ENCODE measurements at places on chromosomes 7 and 10. TPM values are rescaled to one million over a fixed set of nuclear protein-coding genes. Genes with fewer than 3 reads are reported as not detected.

GRCh38 chr10:50275650-50276235 lies 24.4 kb upstream of the ASAH2 start:
- no peak for DNase-seq

DNA sequence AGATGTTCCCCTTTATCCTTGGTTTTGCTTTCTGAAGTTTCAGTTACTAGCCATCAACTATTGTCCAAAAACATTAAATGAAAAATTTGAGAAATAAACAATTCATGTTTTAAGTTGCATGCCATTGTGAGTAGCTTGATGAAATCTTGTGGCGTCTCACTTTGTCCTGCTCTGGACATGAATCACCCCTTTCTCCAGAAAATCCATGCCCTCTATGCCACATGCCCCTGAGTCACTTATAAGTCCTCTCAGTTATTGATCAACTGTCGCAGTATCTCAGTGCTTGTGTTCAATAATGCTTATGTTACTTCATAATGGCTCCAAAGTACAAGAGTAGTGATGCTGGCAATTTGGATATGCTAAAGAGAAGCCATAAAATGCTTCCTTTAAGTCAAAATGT lies 208.0 kb upstream of the FERD3L start:
- no peak for DNase-seq

The ABCC2 gene
- 1.3 TPM for polyA plus RNA-seq

DNA sequence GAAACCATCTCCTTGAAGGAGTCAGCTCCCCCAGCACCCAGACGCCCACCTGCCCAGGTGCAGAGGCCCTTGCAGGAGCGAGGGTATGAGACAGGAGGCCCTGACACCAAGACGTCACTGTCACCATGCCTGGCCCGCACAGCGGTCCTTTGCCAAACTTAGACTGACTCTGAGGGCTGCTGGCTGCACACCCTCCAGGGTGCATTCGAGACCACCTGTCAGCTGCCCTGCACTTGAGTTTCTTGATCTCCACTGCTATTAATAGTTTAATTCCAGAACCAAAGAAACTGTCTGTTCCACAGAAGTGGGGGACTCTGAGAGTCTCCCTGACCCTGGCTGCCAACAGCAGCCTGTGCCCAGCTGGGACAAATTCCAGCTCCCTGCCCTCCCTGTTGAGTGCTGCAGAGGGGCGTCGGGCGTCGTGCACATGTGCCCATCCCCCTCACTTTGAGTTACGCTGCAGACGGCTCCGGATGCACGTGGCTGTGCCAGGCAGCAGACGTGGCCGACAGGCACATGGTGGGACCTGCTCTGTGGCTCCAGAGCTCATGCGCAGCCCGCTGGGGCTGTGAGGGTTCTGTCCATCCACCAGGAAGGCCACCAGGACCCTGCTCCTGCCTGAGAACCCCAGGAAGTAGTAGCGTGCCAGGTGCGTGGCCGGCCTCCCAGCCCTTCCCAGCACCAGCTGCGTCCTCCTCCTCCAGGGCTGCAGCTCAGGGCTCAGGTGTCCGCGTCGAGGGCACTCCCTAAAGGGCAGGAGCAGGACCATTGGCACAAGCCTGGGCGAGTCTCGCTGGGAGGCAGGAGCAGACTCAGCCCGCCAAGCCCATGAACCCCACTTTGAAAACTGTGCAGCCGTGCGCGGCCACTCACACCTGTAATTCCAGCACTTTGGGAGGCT lies 24.8 kb downstream of the ELFN1 start:
- no peak for DNase-seq

DNA sequence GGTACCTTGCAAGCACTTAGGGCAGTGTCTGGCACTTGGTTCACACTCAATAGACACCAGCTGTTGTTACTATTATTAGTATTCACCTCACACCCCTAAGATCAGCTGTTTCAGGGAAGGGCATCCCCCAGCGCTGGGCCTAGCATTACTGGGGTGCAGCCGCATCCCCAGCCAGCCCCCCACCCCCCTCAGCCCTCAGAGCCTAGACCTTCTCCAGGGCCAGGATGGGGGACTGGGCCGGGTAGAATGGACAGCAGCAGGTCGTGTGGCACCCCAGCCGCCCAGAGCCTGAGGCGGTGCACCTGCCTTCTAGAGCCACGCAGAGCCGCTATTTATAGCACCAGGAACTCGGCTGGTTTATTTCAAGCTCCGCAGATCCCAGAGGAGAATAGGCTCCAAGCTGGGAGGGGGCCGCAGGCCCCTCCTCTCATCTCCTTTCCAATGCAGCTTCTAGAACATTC lies 60.5 kb downstream of the GTF2IRD1 start:
- no peak for DNase-seq

Data from right lung (tissue), 10 donors.